ENCODE measurements at places on chromosomes 16 and 17. TPM values are rescaled to one million over a fixed set of nuclear protein-coding genes. Genes with fewer than 3 reads are reported as not detected.

KRT12 gene
- not detected for total RNA-seq

RCVRN gene
- not detected for total RNA-seq

PPP1R27 gene
- total RNA-seq: not detected

HSD11B2 gene
- 0.93 TPM for total RNA-seq

Measured in cardiac ventricle fibroblast (primary cell).